ENCODE measurements at places on chromosomes 1 and 21. TPM values are rescaled to one million over a fixed set of nuclear protein-coding genes. Genes with fewer than 3 reads are reported as not detected.

DNA sequence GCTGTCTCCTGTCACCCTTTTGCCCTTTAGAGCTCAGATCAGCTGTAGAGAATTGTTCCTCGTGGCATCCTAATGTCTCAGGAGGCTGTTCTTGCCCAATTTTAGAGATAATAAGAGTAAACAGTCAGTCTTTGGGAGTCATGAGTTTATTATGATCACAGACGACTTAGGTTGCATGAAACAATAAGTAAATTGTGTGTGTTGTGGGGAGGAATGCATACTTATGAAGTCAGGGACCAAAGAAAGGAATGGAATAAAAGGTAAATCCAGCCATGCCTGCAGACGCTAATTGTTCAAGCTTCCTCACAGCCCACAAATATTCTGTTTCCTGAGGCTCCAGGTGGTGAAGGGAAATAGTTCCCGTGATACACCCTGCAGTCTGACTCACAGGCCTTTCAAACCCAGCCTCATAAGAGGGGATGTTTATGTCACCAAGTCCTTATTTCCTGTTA, 897 bp downstream of the EPHX4 start:
- no peaks in the 10 kb centered on the region for H3K36me3 ChIP-seq
- H3K27me3 ChIP-seq, result peaks cover 14% of the 10 kb centered on the region

DNA sequence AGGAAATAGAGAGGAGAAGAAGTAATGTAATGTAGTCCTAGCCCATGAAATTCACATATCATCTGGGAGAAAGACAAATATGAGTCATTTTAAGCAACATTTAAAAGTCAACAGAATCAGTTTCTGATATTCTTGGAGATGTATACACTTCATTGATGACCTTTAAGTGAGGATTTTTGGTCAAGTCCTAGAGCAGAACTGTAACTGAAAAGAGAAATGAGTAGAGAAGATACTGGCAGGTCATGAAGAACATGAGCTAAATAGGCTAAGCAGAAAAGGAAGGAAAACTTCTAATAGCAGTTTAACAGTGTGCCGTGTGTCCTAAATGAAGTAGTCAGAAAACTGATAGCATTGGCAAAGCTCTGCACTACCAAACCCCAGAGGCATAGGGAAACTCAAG, 4.6 kb downstream of the ZFP69B start:
- no peak overlapping the region for H3K27ac ChIP-seq
- peaks cover 11% of the 10 kb centered on the region for H3K4me1 ChIP-seq
- H3K4me3 ChIP-seq, result no peak overlapping the region
- H3K27me3 ChIP-seq, result no peaks in the 10 kb centered on the region

- peak overlapping the region; percentile 1 for H3K4me3 ChIP-seq
- peaks cover 15% of the 10 kb centered on the region for H3K4me1 ChIP-seq
- H3K27me3 ChIP-seq, result peaks cover 32% of the 10 kb centered on the region
- H3K36me3 ChIP-seq, result no peaks in the 10 kb centered on the region
These were observed 5.0 kb upstream of the RNF19B start for GRCh38 chr1:32969566-32969965.

DNA sequence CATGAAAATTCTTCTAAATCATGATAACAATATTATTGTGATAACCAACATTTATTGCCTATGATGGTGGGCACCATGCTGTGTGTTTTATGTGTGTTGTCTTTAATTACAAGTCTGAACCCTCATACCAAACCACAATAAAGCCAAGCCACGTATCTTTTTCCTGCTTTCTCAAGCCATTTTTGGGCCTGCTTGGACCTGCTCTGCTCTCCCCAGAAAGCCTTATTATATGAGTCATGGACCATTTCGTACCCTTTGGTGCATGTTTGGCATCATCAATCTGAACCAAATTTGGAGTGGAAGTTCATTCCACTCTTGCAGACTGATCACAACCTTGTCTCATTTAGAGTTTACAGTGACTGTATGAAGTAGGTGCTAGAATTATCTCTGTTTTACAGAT, 87.3 kb upstream of the CD53 start:
- no peaks in the 10 kb centered on the region for H3K36me3 ChIP-seq
- H3K4me1 ChIP-seq, result peaks cover 3% of the 10 kb centered on the region
- no peak overlapping the region for H3K27ac ChIP-seq
- H3K4me3 ChIP-seq, result no peak overlapping the region
- DNase-seq, result no peak

DNA sequence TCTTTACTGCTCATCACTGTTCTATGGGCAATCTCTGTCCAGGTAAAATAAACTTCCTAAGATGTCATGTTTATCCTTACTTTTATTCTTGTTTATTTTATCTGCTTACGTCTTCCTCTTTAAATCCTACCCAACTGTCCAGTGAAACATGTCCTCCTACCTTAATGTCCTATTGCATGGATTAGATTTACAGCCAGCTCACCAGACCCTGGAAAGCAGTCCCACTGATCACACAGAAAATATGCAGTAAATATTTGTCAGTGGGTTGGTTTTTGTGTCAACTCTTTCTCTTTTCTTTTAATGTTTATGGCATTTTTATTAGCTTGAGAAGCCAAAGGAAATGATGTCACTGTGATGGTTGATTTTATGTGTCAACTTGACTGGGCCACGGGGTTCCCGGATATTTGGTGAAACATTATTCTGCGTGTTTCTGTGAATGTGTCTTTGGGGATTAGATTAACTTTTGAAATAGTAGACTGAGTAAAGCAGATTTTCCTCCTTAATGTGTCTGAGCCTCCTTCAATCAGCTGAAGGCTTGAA, 258.3 kb downstream of the SRGAP2C start:
- no peak for DNase-seq

Gene CFAP107
- total RNA-seq, result 2.7 TPM

DNA sequence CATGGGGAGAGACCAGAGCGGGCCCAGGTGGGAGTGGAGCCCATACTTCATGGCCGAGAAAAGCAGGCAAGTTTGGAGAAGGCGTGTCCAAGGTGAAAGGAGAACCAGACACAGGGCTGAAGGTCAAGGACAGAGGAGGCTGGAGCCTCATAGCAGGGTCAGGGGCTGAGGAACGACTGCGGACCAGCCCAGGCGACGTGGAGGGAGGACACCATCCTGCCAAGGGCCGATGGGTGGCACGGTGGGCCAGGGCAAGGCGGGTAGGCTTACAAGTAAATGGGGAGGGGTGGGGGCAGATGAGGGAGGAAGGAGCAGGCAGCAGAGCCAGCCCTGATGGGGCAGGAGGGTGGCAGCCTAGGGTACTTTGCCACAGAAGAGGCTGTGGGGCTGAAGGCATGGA, 18.2 kb upstream of the GPR153 start:
- H3K36me3 ChIP-seq, result no peaks in the 10 kb centered on the region
- no peak overlapping the region for H3K4me3 ChIP-seq
- H3K27me3 ChIP-seq, result no peaks in the 10 kb centered on the region

DNA sequence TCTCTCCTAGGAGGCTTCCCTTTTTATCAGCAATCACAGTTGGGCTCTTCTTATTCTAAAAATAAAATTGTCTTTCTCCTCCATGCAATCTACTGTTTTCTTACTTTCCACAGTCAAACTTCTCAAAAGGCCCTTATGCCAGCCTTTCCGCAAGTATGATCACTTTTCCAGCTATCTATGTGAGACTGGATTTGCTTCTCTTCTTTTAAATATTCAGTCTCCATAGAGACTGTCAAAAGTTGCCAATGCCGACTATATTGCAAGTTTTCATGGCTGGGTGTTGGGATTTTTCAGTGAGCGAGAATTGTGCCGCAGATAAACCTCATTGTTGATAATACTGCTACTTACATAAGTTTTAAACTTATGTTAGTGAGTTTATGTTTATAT, 4.8 kb upstream of the LSM10 start:
- no peak for DNase-seq
- peak overlapping the region; percentile 68 for H3K4me3 ChIP-seq
- peaks cover 23% of the 10 kb centered on the region for H3K4me1 ChIP-seq
- H3K27me3 ChIP-seq, result no peaks in the 10 kb centered on the region
- no peaks in the 10 kb centered on the region for H3K36me3 ChIP-seq

Gene CATSPERE
- 0.50 TPM for total RNA-seq

- H3K4me3 ChIP-seq, result peak within 1 kb of the TSS; percentile 96
- peak within 1 kb of the TSS; percentile 94 for H3K27ac ChIP-seq
- no peak for DNase-seq
- H3K36me3 ChIP-seq, result peaks cover 1% of the 10 kb centered on the region
These were observed at the start of gene UAP1 for GRCh38 chr1:162561616-162562469. Gene UAP1 (plus strand): TSS chr1:162561722. CDS start chr1:162566069, 4,347 bp downstream.

- no peaks in the 10 kb centered on the region for H3K27me3 ChIP-seq
- H3K27ac ChIP-seq, result no peak overlapping the region
- H3K4me1 ChIP-seq, result peaks cover 3% of the 10 kb centered on the region
These were observed 131.2 kb upstream of the FAM78B start for GRCh38 chr1:166297993-166298392.

GRCh38 chr1:23558140-23558871, 995 bp downstream of the ID3 start:
- no peak for DNase-seq
- peaks cover 8% of the 10 kb centered on the region for H3K27me3 ChIP-seq
- H3K27ac ChIP-seq, result peak overlapping the region; percentile 99
- H3K4me1 ChIP-seq, result peaks cover 53% of the 10 kb centered on the region
- H3K36me3 ChIP-seq, result peaks cover 15% of the 10 kb centered on the region
- H3K4me3 ChIP-seq, result peak overlapping the region; percentile 94

GRCh38 chr1:107875689-107876088, 89.3 kb downstream of the VAV3 start:
- H3K27ac ChIP-seq, result no peak overlapping the region
- no peaks in the 10 kb centered on the region for H3K36me3 ChIP-seq
- no peak for DNase-seq
- no peaks in the 10 kb centered on the region for H3K4me1 ChIP-seq
- H3K27me3 ChIP-seq, result no peaks in the 10 kb centered on the region
- H3K4me3 ChIP-seq, result no peak overlapping the region

Gene YOD1
- total RNA-seq, result 12.3 TPM

- H3K4me3 ChIP-seq, result no peak overlapping the region
- peaks cover 56% of the 10 kb centered on the region for H3K27me3 ChIP-seq
- no peak for DNase-seq
These were observed 88.4 kb upstream of the CSF3R start for GRCh38 chr1:36571106-36571505.

DNA sequence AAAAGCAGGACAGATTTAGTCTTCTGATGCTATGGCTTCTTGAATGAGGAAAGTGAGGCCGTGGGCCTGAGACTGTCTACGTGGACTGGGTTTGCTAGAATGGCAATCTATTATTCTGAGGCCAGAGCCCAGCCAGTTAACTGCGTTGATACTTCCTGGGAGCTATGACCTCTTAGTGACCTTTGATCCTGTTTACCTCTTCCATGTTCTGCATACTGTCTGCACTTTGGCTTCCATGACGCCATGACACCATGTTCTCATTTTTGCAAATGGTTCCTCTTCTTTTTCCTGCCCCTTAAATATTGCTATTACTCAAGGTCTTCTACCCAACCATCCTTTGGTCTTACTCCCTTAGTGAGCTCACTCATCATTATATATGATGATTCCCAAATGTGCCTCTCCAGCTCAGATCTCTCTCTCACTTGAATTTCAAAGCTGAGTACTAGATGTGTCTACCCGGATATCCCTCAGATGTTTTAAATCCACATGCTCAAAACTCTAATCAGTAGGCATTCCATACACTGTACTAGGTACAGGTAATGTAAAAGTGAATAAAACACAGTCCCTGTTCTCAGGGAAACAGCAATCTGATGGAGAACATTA, 66.1 kb upstream of the ATP1A1 start:
- no peaks in the 10 kb centered on the region for H3K27me3 ChIP-seq
- no peak for DNase-seq
- H3K27ac ChIP-seq, result no peak overlapping the region
- H3K36me3 ChIP-seq, result no peaks in the 10 kb centered on the region

Gene DENND1B
- total RNA-seq, result 8.7 TPM

Gene OR2M3
- not detected for total RNA-seq

Gene SEMA4A
- total RNA-seq, result 12.9 TPM

Gene FOXD2
- 4.9 TPM for total RNA-seq

Gene ATP1A4
- total RNA-seq, result 0.27 TPM

GRCh38 chr1:91818713-91818975, 67.3 kb downstream of the TGFBR3 start:
- H3K36me3 ChIP-seq, result no peaks in the 10 kb centered on the region
- no peak for DNase-seq
- no peaks in the 10 kb centered on the region for H3K27me3 ChIP-seq
- peak overlapping the region; percentile 57 for H3K27ac ChIP-seq
- no peak overlapping the region for H3K4me3 ChIP-seq

Gene OBSCN
- total RNA-seq, result 17.2 TPM

- peaks cover 13% of the 10 kb centered on the region for H3K4me1 ChIP-seq
- no peak for DNase-seq
- H3K4me3 ChIP-seq, result no peak overlapping the region
- H3K36me3 ChIP-seq, result no peaks in the 10 kb centered on the region
- H3K27me3 ChIP-seq, result peaks cover 50% of the 10 kb centered on the region
- peak overlapping the region; percentile 14 for H3K27ac ChIP-seq
These were observed 251.2 kb downstream of the RRAGC start for GRCh38 chr1:38608202-38608864.

DNA sequence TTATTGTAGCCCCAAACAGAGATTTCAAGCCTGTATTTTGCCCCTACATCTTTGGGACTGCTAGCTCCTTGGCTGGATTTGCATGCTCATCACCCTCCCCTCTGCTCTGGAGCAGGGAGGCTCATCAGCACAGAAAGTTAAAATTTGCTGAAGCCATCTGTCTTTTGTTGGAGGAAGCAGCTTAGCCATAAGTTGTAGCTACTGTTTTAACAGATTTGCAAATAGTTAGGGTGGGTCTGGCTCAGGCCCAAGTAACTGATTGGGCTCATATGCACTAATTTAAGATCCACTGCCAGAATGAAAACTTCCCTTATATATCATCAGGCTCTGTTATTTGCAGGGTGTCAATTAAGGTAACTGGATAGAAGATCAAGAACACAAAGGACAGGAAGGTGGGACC, 307.0 kb downstream of the ZP4 start:
- H3K4me3 ChIP-seq, result no peak overlapping the region
- H3K36me3 ChIP-seq, result no peaks in the 10 kb centered on the region
- no peak overlapping the region for H3K27ac ChIP-seq
- DNase-seq, result no peak

DNA sequence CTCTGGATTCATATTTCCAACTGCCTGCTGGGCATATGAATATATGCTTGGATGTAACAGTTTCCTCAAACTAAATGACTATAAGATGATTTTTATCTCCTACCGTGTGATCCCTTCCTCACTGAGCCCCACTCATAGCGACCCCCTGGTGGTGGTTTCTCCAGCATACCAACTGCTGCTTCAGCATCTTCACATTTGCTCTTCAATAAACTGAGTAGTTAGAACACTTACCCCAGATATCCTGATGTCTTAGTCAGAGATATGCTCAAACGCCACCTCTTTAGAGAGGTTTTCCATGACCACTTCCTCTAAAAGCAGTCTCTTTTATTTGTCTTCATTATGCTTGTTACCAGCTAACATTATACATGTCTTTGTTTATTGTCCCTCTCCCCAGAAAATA, 10.2 kb upstream of the HNRNPR start:
- H3K27me3 ChIP-seq, result no peaks in the 10 kb centered on the region
- DNase-seq, result no peak
- H3K4me1 ChIP-seq, result peaks cover 7% of the 10 kb centered on the region
- H3K27ac ChIP-seq, result no peak overlapping the region
- peaks cover 23% of the 10 kb centered on the region for H3K36me3 ChIP-seq
- no peak overlapping the region for H3K4me3 ChIP-seq

Gene MSH4
- total RNA-seq, result 0.64 TPM

Gene BEND5
- 4.4 TPM for total RNA-seq

Gene WNT2B
- 2.7 TPM for total RNA-seq

Gene S100A8
- total RNA-seq, result 678 TPM

GRCh38 chr1:82258887-82259286, 458.2 kb downstream of the ADGRL2 start:
- no peak overlapping the region for H3K27ac ChIP-seq
- no peaks in the 10 kb centered on the region for H3K36me3 ChIP-seq
- no peaks in the 10 kb centered on the region for H3K27me3 ChIP-seq
- no peaks in the 10 kb centered on the region for H3K4me1 ChIP-seq
- no peak for DNase-seq

GRCh38 chr1:115877511-115877910, 36.6 kb upstream of the NHLH2 start:
- H3K4me3 ChIP-seq, result no peak overlapping the region
- H3K27me3 ChIP-seq, result no peaks in the 10 kb centered on the region
- H3K27ac ChIP-seq, result no peak overlapping the region
- no peaks in the 10 kb centered on the region for H3K4me1 ChIP-seq

Gene AIRE
- total RNA-seq, result 0.12 TPM
